ENCODE measurements at places on chromosomes 1 and 21.
A peak's percentile ranks its signal among the peaks of the same experiment; 100 is the strongest.

DNA sequence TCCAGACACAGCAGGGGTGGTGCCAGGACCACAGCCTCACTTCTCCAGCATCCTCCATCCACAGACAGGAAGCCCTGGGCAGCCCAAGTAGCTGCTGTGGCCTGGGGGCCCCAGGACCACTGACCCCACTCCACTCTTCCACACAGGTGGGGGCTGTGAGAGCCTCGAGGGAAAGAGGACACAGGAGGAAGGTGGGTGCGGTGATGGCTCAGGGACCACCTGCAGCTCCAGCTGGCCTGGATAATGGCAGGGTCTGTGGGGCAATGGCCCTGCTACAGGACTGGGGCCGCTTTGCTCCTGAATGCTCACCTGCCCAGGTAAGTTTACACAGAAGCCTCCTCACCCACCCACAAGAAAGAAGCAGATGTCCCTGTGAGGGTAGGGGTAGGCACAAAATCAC is 18.3 kb upstream of the PRSS38 start:
- no peaks in the 10 kb centered on the region for H3K27me3 ChIP-seq
- DNase-seq, result no peak
- no peak overlapping the region for H3K27ac ChIP-seq
- no peaks in the 10 kb centered on the region for H3K4me1 ChIP-seq
- H3K36me3 ChIP-seq, result no peaks in the 10 kb centered on the region
- no peak overlapping the region for H3K4me3 ChIP-seq

DNA sequence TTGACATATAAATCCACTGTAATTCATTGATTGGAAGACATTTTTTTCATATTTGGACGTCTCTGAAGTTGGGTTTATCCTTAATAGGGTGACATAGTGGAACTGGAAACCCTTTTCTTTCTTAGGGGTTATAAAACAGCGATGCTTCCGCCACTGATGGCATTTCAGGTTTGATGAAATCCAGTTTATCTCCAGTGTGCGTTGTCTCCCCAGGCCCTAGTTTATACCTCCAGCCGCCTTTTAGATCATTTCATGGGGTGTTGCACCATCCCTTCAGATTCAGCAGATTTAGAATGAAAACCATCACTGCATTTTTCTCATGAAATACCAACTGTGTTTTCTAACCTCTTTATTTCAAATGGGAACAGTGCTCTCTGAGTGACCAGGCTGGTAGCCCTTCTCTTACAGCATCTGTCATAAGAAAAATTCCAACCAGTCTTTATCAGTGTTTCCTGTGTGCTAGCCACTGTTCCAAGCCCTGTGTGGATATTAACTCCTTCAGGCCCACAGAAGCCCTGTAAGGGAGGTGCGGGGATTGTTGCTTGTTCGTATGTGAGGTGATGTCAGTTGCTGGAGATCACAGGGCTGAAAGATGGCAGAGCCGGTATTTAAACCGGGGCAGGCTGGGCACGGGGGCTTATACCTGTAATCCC is 19.0 kb downstream of the H6PD start:
- H3K4me3 ChIP-seq, result no peak overlapping the region
- H3K4me1 ChIP-seq, result peaks cover 27% of the 10 kb centered on the region
- H3K36me3 ChIP-seq, result no peaks in the 10 kb centered on the region
- no peak for DNase-seq
- H3K27ac ChIP-seq, result peak overlapping the region; percentile 26

GRCh38 chr1:24369801-24370200 is 43.8 kb downstream of the STPG1 start:
- no peak overlapping the region for H3K27ac ChIP-seq
- DNase-seq, result no peak
- H3K36me3 ChIP-seq, result no peaks in the 10 kb centered on the region
- no peak overlapping the region for H3K4me3 ChIP-seq

DNA sequence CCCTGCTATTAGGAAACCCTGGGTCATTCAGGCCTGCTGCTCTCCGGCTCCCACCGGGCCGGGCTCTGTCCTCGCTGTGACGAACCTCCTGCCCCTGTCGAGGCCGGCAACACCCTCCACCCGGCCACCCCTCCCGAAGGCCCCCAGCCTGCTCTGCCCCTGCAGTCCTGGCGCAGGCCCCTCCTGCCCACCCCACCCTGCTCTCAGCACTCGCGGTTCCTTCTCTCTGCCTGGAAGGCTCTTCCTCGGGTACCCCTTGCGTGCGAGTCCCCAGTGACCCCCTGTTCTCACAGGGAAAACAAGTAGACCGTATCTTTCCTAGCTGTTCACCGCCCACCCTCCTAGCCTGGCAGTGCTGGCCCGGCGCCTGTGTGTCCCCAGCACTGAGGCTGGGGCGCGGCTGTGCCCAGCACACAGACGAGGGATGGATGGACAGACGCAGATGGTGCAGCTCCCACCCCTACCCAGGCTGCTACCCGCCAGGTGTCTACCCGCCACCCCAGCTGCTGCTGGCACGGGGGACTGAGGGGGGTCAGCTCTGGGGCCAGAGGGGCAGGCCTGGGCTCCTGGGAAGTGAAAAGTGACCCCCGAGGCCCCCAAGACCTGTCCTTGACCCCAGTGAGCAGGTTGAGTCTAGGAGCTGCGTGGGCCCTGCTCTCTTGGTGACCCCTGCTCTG is 3.1 kb upstream of the VWA1 start:
- no peak for DNase-seq
- peak overlapping the region; percentile 89 for H3K27ac ChIP-seq
- peaks cover 62% of the 10 kb centered on the region for H3K4me1 ChIP-seq

DNA sequence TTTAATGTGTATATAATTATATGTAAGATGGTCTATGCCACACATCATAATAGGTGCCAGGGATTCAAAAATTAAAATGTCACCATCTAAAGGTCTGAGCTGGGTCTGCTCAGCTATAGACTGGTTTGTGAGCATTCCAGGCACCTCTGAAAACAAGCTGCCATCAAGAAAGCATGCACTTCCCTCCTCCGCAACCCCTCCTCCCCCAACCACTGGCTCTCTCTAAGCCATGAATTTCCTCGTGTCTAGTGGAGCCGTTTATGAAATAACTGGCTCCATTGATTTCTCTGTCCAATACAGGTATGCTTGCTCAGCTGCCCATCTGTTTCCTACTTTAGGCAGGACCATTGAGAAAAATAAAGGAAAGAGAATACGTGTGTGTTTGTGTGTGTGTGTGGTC is 522.6 kb upstream of the PLXNA2 start:
- H3K27me3 ChIP-seq, result no peaks in the 10 kb centered on the region
- no peak for DNase-seq
- no peak overlapping the region for H3K27ac ChIP-seq
- H3K4me3 ChIP-seq, result no peak overlapping the region

DNA sequence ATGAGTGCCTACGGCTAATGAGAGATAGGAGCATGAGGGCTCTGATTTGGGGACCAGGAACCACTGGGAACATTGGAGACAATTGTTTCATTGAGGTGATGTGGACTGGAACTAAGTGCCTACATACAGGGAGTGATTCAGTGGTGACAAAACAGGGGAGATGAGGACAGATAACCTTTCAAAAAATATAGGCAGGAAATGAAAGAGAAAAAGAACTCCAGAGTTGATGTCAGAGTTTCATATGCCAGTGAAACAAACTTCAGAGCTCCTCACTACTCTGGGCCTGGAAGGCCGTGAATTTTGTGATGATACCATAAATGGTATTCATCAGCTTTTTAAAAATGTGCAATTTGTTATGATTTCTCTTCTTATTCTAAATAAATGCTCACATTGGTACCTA is 39.3 kb downstream of the FASLG start:
- H3K27ac ChIP-seq, result no peak overlapping the region
- H3K27me3 ChIP-seq, result no peaks in the 10 kb centered on the region
- H3K36me3 ChIP-seq, result no peaks in the 10 kb centered on the region
- H3K4me3 ChIP-seq, result no peak overlapping the region
- H3K4me1 ChIP-seq, result no peaks in the 10 kb centered on the region

DNA sequence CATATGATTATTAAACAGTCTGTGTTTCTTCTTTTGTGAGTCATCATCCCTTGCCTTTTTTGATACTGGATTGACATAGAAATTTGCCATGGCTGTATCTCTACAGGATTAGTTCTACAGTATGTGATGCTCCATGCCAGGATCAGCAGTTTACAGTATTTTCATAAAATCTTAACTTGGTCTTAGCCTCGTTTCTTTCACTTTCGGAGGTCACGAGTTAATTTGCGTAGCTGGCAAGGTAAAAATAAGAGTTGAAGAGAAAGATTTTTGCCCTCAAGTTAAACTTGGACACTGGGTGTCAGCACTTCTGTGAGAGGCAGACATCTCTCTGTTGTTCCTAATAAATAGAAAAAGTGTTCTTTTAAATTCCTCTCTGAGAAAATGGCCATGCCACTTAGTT is 79.1 kb downstream of the CACNA1E start:
- no peak overlapping the region for H3K4me3 ChIP-seq
- no peak for DNase-seq
- no peaks in the 10 kb centered on the region for H3K27me3 ChIP-seq
- H3K36me3 ChIP-seq, result no peaks in the 10 kb centered on the region
- no peak overlapping the region for H3K27ac ChIP-seq
